A673 (cell line): ENCODE measurements at places on chromosomes 5 and 9. TPM values are rescaled to one million over a fixed set of nuclear protein-coding genes. Genes with fewer than 3 reads are reported as not detected.

Gene PCDHGC3
- total RNA-seq: 103 and 112 TPM in 2 replicates

DNA sequence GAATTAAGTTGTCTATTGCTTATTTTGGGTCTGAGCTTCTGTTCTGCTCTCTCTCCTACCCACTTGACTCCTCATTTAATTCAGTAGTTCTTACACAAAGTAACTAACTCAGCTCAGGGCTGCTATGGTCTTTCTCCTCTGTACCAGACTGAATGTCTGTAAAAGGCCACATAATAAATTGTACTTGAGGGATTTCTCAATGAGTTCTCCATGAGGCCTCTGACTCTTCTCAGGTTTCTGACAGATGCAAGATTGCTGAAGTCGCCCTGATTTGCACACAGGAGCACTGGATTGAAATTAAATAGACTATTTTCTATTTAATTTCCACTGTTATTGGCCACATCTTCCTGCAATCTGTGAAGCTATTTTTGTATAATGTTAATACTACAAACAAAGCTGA is 2.9 kb downstream of the IQGAP2 start:
- no peak for DNase-seq
- no peak overlapping the region for H3K27ac ChIP-seq
- no peaks in the 10 kb centered on the region for H3K36me3 ChIP-seq
- no peak overlapping the region for H3K4me3 ChIP-seq

Gene PCDHA5
- 2.1 and 2.2 TPM in 2 replicates for total RNA-seq

Gene GPR21
- 0.31 TPM in 1 of 2 replicates, not detected in the other for total RNA-seq

- no peaks in the 10 kb centered on the region for H3K36me3 ChIP-seq
- no peak for DNase-seq
- no peak overlapping the region for H3K27ac ChIP-seq
- no peaks in the 10 kb centered on the region for H3K27me3 ChIP-seq
These were observed 511.7 kb downstream of the BNC2 start for GRCh38 chr9:16358751-16359150.

DNA sequence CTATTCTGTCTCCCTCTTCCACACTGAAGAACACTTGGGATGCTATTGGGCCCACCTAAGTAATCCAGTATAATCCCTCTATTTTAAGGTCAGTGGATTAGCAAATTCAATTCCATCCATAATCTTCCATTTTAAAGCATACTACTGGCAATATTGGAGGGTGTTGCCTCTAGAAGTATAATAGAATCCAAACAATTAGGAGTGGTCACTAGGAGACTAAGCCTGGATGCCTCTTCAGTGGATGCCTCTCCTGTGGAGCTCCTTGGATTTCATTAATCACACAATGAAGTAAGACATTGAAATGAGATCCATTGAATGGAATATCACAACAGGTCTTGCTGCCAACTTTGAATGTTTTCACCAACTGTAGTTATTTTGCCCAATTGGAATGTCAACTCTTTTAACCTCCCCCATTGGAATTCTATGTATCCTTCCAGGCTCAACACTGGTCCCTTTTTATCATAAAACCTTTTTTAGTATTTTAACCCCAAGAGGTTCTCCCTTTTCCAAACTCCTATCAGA is 311.6 kb downstream of the PLK2 start:
- H3K36me3 ChIP-seq: no peaks in the 10 kb centered on the region
- no peak overlapping the region for H3K4me3 ChIP-seq
- H3K27ac ChIP-seq: no peak overlapping the region
- no peaks in the 10 kb centered on the region for H3K27me3 ChIP-seq

Gene FBP2
- total RNA-seq: 0.21 TPM in 1 of 2 replicates, not detected in the other

Gene PRRT1B
- total RNA-seq: not detected in 2 replicates

Gene ADGRD2
- not detected in 2 replicates for total RNA-seq

Gene STPG3
- total RNA-seq: 0.35 TPM in 1 of 2 replicates, not detected in the other

Gene SLC25A2
- 0.88 and 1.0 TPM in 2 replicates for total RNA-seq

GRCh38 chr5:114435885-114436299 is 74.0 kb downstream of the KCNN2 start:
- no peaks in the 10 kb centered on the region for H3K4me1 ChIP-seq
- no peak overlapping the region for H3K4me3 ChIP-seq
